Stimulated activated CD4-positive, alpha-beta T cell treated with anti-CD3 and anti-CD28 coated beads, Interleukin-4, amount 100 ng/mL, for 1 hour (primary cell): ENCODE measurements at places on chromosomes 3 and 15.

GRCh38 chr3:23590424-23591273, 215.1 kb upstream of the UBE2E1 start:
- no peak for DNase-seq

DNA sequence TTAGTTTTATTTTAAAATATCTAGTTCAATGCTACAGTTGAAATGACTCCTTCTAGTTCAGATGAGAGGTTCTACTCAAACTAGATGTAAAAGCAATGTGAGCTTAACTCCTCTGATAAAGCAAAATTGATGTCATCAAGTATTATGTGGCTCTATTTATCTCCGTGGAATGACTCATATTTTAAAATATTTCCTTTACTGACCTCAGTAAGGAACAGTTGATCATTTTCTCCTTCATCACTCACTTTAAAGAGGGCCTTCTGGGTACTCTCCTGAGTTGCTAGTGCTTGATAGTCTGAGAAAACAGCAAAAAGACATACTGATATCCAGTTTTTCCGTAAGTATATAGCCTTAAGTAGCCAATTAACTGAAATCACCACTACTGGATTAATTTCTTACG, 1099.3 kb downstream of the ROBO2 start:
- DNase-seq = no peak

GRCh38 chr3:105359098-105359762, 7.5 kb upstream of the ALCAM start:
- DNase-seq = no peak

DNA sequence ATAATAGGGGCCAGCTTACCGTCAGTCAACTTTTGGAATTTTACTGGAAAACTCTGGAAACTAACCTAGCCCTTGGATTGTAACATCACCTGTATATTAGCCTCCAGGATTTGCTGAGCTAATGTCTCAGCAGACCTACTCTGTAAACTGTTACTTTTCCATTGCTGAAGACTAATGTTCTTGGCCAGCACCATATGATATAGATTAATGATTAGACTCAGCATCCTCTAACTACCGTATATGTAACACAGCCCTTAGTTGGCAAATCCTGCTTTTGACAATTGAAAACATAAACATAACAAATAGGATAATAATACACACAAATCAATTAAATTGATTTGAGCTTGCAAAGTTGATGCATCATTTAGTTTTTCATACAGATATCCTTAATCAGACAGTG, 26.6 kb upstream of the GBE1 start:
- no peak for DNase-seq

GRCh38 chr3:37510755-37511154, 336.4 kb upstream of the LRRFIP2 start:
- no peak for DNase-seq

GRCh38 chr15:73658645-73659044, 25.5 kb upstream of the NPTN start:
- DNase-seq = no peak
